Panc1 (cell line): ENCODE measurements at places on chromosomes 12 and 14.

GRCh38 chr12:109789526-109790048 lies 43.6 kb downstream of the TRPV4 start:
- DNase-seq = no peak

GRCh38 chr14:76872796-76873432 lies 46.7 kb downstream of the LRRC74A start:
- DNase-seq = peak; percentile 27

- no peak for DNase-seq
These were observed 3.5 kb downstream of the SLC35E3 start for GRCh38 chr12:68749443-68749842.

GRCh38 chr14:99668307-99669295 lies 15.5 kb upstream of the CYP46A1 start:
- DNase-seq = no peak

DNA sequence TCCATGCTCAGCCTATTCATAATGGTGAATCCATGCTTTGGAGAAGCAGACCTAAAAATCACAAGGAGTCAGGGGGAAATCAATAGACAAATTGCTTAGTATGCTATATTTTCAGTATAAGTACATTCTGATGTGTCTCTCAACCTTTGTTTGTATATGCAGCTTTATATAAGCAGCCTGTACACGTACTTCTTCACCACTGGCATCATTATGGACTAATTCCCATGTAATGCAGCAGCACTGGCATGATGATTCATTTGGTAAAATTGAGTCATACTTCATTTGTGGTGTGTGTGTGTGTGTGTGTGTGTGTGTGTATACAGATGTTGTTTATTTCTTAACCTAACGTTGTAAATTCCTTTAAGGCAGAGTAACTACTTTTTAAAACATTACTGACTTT lies 10.9 kb downstream of the DCP1B start:
- DNase-seq = peak; percentile 70

GRCh38 chr12:113477842-113478215 lies 6.2 kb upstream of the LHX5 start:
- DNase-seq = no peak

- no peak for DNase-seq
These were observed 172.3 kb upstream of the NOS1 start for GRCh38 chr12:117533687-117534086.

DNA sequence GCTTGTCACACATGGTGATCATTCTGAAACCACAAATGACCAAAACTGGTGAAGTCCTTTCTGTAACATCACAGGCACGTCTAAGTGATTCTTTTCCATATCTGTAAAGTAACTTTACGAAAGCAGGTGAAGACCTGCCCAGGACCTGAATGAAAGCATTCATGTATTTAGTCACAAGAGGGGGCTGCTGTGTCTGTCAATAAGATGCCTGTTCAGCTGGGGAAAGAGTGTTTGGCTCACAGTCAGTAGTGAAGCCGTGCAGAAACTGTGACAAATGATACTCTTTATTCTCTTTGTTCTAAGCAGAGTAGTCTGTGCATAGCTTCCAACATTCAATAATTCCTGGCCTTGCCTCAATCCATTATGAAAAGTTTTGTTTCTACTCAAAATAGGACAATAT lies 373.5 kb upstream of the OR4E1 start:
- no peak for DNase-seq

GRCh38 chr12:100499416-100499815 lies 25.8 kb downstream of the NR1H4 start:
- no peak for DNase-seq

GRCh38 chr12:49264466-49264872 lies 413 bp upstream of the TUBA1C start:
- DNase-seq = no peak

GRCh38 chr14:97432586-97432985 lies 635.4 kb downstream of the VRK1 start:
- DNase-seq = no peak

DNA sequence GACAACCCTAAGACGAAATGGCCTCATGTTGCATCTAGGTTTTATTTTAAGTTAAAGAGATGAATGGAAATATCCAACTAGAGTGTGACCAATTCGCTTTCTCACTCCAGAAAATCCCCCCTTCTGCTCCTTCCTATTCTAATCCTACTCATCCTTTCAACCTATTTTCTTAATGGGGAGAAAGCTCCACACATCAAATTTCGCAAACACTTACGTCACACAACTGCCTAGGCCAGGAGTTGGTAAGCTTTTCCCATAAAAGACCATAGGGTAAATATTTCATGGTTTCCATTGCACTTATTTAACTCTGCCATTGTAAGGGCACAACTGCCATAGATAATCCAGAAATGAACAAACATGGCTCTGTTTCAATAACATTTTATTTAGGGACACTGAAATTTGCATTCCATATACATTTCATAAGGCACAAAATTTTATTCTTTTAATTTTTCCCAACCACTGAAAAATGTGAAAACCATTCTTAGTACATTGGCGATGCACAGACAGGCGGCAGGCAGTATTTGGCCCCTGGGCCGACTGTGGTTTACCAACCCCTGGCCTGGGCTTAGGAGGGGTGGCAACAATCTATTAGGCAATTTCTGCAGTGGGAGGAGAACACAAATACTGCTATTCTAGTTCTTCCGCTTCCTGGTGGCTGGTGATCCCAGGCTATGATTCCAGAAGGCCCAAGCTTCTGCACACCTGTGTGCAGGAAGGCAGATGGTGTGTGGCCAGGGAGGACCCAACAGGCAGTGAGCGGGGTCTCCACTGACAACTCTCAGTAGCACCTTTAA lies 67.2 kb upstream of the FOXN3 start:
- DNase-seq = no peak

DNA sequence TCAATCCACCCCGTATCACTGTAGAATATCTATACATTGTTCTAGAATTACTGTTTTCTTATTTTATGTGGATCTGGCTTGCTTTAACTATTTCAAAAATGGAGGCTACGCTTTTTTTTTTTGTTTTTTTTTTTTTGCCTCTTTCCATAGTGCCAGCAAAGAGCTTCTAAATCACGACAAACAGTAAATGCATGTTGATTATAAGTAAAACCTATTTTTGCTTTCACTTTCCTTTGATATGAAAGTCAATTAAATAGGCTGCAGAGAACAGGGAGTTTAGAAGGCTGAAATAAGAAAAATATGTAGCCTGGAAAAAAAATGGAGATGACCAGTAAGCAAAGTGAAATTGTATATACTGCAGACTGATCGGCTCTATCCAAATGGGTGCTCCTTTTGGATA lies 112.3 kb upstream of the AMIGO2 start:
- no peak for DNase-seq

GRCh38 chr12:98743362-98743953 lies 98.4 kb downstream of the APAF1 start:
- no peak for DNase-seq

GRCh38 chr12:25249931-25250738 lies 594 bp downstream of the KRAS start:
- DNase-seq = no peak

- no peak for DNase-seq
These were observed 26.2 kb upstream of the TUNAR start for GRCh38 chr14:95850429-95850828.

GRCh38 chr14:97491697-97492096 lies 694.5 kb downstream of the VRK1 start:
- no peak for DNase-seq

GRCh38 chr14:59359431-59360124 lies 105.6 kb downstream of the GPR135 start:
- DNase-seq = no peak

DNA sequence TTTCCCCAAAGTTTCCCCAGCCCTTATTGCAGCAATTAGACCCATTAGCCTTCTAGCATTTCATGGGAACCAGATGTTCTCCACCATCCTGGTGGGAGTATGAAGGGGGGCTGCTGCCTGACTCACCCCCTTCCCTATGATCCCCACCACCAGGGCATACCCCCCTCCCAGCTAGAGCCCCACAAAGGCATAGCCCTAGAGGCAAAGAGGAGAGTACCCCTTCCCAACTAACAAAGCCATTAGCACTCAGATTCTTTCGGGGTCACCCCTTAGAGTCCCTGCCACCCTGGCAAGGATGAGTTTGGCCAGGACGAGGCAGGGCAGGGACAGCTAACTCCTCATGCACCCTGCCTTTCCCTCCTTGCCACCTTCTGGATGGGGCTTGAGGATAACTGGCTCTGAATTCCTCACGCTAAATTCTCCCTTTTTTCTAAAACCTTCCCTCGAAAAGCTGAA lies 9.2 kb downstream of the RARG start:
- DNase-seq = no peak
